CD4-positive, alpha-beta T cell treated with Interleukin-17A for 4 hours (primary cell): ENCODE measurements at places on chromosomes 1 and 21.
A peak's percentile ranks its signal among the peaks of the same experiment; 100 is the strongest.

DNA sequence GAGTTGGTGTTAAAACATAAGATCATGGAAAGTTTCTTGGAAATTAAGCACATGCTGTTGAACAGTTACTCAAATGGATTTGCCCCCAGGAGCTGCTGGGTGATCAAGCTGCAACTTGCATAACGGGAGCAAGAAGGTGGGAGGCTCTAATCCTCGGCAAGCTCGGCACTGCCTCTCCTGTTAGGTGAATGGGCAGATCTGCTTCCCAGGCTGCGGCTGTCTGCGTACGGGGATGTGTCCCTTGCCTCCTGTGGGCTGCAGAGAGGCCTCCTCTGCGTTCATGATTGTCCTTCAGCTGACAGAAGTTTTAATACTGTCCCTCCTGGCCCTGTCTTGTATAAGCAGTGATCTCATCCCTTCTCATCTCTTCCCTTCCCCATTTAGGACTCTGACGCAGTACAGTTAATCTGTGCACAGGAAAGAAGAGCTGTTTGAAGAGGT is 36.7 kb downstream of the ATP1A1 start:
- no peak for DNase-seq

GRCh38 chr1:226679853-226680516 is 59.1 kb downstream of the ITPKB start:
- DNase-seq = peak; percentile 77

DNA sequence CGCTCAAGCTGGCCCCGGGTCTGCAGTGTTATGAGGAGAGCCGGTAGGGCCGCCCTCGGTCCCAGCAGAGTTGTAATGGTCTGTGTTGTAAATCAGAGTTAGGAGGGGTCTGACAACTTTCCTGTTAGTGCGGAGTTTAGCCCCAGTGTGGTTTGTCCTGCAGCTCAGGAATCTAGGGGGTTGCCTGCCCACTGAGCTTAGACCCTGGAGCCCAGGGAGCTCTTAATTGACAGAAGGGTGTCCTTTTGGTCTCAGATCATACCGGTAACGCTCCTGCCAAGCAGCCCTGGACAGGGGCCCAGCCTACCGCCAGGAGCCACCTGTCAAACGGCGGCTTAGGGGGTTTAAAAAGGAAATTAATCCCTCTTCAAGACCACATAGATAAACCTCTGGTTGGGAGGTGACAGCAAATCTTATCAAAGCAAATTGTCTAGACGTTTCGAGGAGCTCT is 164.4 kb downstream of the DYRK1A start:
- DNase-seq = no peak

GRCh38 chr1:27307874-27308598 is 13.9 kb upstream of the TMEM222 start:
- DNase-seq = no peak

DNA sequence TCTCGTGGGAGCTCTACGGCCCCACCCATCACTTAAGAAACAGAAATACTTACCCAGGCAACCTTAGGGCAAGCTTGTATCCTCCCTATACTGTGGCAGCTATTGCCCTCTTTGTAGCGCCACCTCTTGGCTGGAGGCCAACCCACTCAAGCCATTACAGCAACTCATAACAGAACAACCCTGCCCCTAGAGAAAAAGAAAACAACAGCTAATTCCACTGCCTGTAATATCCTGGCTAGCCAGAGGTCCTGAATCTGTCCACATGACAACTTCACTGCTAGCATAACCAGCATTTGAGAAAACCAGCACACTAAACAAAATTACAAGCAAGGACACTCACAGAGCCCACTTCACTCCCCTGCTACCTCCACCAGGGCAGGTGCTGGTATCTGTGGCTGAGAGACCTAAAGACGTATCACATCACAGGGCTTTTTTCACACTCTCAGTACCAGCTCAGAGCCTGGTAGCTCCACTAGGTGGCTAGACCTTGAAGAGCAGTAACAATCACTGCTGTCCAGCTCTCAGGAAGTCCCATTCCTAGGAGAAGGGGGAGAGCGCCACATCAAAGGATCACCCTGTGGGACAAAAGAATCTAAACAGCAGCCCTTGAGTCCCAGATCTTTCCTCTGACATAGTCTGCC is 14.5 kb upstream of the MX1 start:
- DNase-seq = peak; percentile 20

DNA sequence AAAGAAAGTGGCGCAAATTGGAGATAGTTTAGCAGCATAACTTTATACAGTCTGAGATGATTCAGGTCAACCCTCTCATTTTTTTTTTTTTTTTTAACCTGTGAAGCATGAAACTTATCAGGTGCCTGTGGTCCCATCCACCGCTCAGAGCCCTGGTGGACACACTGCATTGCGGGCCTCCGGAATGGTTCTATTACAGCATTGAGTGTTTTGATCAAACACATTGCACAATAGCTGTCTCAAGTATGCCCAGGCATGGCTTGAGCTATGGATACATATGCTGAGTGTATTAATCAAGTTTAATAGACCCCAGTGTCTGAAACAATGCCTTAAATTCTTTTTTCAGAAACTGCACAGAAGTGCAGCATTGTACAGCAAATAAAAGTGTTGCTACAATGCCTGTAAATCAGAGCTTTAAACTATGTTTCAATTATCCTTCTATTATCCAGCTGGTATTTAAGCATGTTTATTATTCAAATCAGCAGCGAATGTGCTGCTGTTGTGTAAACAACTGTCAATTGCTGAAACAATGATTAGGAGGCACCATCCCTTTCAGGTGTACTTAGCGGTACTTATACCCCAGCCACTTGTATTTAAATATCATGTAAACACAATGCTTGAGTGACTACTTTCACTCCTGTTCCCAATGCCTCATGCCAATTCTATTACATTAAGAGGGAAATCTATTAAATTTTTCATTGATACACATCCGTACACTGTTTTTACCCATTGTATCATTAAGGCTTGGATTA is 456.6 kb downstream of the RPS6KC1 start:
- DNase-seq = no peak

- DNase-seq = no peak
Observed at GRCh38 chr1:235158680-235159079, 2.4 kb downstream of the RBM34 start.

- no peak for DNase-seq
Observed at GRCh38 chr1:64080941-64081562, 122.4 kb upstream of the UBE2U start.

DNA sequence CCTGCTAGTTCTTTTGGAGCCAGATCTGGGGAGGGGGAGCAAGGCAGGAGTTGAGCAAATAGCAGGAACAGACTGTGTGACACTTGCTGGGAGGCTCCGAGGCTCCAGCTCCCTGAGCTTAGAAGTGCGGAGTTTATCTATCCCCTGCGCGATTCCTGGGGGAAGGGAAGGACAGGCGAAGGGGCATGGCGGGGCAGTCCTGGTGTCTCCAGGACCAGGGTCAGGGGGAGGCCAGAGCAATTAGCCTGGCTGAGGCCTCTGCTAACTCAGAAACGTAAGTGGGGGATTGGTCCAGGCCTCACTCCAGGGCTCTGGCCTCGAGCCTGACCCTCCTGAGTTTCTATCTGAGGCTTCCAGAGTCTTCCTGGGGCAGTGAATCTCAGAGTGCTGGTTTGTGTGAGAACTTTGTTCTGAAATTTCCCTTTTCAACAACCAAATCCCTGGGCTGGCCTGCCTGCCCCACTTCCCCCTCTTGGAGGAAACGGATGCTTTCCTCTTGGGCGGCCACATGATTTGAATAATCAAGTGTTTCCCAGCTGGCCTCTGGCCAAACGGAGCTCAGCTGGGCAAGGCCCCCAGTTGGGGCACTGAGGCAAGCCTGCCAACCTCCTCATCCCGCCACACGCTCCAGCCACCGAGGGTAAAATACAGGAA is 15.6 kb downstream of the ALPL start:
- no peak for DNase-seq

- DNase-seq = no peak
Observed at GRCh38 chr1:41151846-41152245, 90.3 kb downstream of the SCMH1 start.

DNA sequence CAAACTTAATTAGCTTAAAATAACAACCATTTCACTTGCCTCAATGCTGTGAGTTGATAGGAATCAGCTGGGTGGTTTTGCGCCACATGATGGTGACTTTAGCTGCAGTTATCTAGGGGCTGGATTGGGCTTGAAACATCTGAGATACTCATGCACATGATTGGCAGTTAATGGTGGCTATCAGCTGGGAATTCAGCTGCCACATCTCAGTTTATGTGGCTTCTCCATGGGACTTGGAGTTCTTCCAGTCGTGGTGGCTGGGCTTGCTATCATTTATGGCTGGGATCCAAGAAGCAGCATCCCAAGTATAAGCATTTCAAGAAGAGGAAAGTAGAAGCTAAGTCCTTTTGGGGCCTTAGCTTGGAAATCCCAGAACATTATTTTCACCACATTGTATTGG is 36.4 kb downstream of the PDC start:
- no peak for DNase-seq

- no peak for DNase-seq
Observed at GRCh38 chr1:90291431-90292216, 296.7 kb downstream of the ZNF326 start.

GRCh38 chr1:201885531-201886075 is 3.1 kb upstream of the SHISA4 start:
- no peak for DNase-seq

- no peak for DNase-seq
Observed at GRCh38 chr1:165313903-165314302, 42.6 kb downstream of the LMX1A start.

DNA sequence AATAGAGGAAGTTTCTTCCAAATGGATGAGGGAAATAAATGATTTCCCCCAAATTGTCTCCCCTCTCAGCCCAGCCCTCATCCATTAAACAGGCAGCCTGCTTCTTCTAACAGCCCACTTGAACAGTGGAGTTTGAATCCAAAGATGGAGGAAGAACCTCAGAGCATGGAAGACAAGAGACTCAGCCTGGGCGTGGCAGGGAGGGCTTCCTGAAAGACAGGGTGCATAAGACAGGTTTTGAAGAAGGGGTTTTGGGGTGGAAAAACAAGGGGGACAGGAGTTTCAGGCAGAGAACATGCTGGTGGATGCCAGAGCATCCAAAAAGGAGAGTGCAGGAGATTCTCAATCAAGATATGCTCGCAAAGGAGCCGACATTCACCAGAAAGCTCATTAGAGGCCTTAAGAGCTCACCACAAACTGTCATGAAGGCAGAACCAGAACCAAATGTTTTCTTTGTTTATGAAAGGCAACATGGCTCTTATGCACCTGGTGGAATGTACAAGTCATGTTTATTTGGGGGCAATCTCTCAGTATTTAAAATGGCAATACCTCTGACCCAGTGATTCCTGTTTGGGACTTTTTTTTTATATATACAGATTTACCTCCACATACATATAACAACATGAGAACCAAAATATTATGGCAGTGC is 26.5 kb upstream of the TSPEAR start:
- DNase-seq = no peak

DNA sequence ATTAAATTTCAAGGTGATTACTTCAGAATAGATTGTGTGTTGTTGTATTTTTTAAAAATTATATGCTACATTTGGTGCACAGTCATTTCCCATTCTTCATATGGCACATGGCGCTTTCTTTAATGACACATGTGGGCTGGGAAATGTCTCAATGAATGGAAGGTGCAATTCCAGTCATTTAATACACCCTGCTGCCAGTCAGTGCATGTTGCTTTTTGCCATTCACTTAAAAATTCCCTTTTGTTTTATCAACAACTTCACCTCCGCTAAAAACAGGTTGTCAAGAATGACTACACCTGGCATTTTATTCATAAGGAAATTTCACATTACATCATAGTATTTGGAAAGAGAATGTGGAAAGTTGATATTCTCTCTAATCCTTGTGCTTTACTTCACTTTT is 716.4 kb upstream of the ADAMTS5 start:
- no peak for DNase-seq
